LNCaP clone FGC (cell line): ENCODE measurements at places on chromosomes 2 and 18.

DNA sequence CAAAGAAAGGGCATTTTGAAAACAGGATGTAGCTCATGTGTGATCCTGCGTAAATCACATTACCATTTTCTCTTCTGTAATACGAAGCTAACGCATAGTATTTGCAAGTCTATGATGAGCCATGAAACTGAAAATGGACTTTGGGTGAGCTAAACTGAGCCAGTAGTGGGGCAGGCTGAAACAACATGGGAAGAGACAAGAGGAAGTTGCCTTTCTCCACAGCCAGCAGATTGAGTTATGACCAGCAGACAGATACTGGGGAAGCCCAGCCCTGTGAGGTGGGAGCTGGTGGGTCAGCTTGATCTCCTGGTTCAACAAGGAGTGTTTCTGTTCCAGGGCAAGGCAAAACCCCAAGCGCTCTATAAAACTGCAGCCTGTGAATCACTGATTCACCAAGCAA, 11.8 kb downstream of the CYRIA start:
- DNase-seq: no peak

DNA sequence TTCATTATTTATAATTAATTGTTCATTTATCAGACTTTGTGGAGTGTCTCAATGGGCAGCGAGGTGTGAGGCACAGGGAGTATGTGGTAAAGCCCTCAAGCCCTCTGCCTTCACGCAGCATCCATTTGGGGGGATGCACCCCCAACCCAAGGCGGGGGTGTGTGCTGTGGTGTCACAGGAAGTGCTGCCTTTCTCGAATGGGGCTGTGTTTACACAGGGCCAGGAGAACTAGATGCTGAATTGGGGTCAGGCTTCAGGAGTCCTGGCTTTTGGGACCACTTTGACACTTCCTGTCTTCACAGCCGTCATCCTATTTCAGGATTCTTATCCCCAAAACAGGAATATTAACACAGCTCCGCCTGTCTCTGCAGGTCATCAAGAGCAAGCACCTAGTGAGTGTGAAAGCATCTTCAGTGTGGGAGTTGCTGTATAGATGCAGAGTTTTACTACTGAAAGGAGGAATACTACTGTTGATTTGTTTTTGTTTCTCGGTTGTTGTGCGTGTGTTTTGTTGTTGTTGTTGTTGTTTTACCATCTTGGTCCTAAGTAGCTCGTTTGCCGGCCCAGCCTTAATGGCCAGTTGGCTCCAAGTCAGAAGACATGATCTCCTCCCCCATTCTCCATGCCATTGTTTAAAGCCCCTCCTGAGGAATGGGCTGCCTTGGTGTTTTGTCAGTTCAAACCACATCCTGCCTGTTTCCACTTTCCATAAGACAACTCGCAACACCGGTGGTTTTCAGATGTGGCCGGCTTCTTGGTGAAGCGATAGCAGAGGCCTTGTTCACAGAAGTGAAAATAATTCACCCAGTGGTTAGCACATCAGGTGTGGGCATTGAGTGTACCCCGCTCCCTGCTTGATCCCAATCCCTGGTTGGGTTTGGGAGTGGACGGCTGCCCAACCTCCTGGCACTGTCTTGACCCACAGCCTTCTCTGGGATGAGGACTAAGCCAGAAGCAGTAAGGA, 221.3 kb downstream of the BCL2 start:
- DNase-seq: no peak

GRCh38 chr18:48777744-48778116, 173.0 kb downstream of the SMAD7 start:
- no peak for DNase-seq

DNA sequence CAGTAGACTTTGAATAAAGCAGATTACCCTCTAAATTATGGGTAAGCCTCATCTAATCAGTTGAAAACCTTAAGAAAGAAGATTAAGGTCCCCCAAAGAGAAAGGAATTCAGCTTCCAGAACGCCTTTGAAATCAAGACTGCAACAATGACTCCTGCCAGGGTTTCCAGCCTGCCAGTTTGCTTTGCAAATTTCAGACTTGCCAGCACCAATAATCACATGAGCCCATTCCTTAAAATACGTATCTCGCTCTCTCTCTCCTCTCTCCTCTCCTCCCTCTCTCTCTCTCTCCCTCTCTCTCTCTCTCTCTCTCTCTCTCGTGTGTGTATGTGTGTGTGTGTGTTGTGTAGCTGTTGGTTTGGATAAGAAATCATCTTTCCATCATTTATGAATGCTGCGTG, 184.2 kb downstream of the PDE1A start:
- DNase-seq: no peak

DNA sequence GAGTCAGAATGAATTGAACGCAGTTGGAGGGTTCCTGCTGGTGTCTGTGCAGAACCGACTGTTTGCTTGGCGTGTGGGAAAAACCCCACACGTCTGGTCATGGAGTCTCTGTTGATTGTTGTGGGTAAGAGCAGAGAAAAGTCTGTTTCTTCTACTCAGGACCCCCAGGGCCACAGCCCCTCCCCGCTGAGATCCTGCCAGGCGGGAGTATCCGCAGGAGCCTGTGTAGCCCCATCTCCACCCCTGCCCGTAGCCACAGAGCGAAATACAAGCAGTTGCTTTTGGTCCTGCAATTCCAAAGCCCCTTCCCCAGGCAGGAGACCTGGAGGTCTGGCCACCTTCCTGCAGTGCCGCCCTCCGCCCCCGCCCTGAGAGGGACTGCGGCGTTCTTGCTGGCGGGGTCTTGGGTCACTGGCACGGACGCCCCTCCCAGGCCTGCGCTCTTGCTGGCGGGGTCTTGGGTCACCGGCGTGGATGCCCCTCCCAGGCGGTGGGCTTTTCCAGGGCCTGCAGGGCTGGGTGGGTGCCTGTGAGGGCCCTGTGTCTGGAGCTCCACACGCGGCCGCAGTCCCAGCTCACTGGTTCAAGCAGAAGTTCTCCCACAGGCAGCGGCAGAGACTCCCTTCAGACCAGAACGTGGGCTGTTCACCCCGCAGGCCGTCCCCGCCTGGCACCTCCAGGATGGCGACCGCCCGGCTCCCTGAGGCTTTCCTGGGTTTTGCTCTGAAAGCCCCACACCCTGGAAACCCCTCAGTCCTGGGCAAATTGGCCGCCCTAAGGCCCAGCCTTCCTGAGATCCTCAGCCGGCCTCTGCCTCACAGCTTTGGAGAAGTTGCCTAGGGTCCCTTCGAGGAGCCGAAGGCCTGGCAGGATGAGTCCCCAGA, 76.0 kb upstream of the CTDP1 start:
- no peak for DNase-seq

DNA sequence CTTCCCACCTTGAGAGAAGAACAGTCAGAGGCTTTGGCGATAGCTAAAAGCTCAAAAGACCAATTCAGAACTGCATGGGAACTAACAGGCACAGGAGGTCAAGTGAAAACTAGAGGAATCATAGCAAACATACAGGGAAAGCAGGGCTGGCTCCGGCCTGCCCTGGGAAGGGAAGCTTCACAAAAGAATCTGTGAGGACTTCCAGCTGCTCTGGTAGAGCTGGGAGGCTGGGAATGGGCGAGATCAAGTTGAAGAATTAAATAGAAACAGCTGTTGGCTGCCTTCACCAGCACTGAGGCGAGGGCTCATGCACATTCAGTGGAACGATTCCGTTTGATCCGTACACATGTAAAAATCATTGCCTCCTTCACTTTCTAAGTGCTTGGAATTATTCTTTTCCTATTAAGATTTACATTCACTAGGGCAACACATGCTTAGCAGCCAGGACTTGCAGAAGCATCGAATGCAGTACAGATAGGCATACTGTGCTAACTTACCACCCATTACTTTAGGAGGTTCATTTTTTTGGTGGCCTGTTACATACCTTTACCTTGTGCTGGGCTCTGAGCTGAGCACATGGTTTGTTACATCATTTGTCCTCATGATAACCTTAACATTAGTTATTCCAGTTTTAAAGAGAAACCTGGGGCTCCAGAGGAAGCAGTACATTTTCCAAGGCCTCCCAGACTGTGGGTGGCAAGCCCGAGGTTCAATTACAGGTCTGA, 125.4 kb upstream of the RNF152 start:
- no peak for DNase-seq

- DNase-seq: no peak
Observed at GRCh38 chr2:58734365-58734764, 493.2 kb upstream of the FANCL start.

GRCh38 chr2:215685238-215685990, 249.5 kb upstream of the FN1 start:
- no peak for DNase-seq

DNA sequence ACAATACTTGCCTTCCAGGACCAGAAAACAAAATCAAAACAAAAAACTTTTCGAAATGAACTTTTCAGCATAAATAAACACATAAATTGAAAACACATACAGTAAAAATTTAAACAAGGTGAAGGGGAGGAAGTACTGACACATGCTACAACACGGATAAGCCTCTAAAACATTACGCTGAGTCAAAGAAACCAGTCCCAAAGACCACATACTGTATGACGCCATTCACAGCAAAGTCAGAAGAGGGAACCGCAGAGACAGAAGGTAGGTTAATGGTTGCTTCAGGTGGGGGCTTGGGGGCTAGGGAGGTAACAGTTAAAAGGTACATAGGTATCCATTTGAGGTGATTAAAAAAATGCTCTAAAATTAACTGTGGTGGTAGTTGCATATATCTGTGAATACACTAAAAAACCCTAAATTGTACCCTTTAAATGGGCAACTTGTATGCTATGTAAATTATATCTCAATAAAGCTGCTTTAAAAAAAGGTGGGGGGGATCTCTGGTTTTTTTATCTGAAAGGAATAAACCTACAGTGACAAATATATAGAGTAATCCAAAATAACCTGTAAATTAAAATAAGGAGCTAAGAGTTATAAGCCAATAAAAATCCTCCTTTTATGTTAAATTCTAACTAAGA, 7.1 kb downstream of the COX7A2L start:
- no peak for DNase-seq

- DNase-seq: no peak
Observed at GRCh38 chr2:232291343-232291742, 87.2 kb upstream of the ALPP start.

DNA sequence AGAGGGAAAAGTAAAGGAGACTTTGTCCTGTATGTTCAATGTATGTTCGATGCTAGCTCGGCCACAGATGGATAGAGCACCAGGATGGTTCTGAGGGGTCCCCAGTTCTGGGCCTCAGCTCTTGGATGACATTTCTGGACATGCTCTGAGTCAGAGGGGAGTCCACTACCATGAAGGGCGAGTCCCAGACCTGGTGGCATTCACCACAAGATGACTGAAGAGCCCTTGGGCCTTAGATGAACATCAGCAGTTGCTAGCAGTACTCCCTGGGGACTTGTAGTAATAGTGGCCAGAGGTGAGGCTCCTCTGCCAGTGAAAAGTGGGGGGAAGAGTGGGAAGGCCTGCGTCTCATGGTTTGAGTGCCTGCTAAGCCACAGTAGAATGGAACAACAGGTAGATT, 109.5 kb downstream of the GRB14 start:
- DNase-seq: no peak

- no peak for DNase-seq
Observed at GRCh38 chr18:54117853-54118773, 106.4 kb downstream of the MBD2 start.

GRCh38 chr2:204842661-204843485, 297.6 kb downstream of the PARD3B start:
- DNase-seq: no peak

DNA sequence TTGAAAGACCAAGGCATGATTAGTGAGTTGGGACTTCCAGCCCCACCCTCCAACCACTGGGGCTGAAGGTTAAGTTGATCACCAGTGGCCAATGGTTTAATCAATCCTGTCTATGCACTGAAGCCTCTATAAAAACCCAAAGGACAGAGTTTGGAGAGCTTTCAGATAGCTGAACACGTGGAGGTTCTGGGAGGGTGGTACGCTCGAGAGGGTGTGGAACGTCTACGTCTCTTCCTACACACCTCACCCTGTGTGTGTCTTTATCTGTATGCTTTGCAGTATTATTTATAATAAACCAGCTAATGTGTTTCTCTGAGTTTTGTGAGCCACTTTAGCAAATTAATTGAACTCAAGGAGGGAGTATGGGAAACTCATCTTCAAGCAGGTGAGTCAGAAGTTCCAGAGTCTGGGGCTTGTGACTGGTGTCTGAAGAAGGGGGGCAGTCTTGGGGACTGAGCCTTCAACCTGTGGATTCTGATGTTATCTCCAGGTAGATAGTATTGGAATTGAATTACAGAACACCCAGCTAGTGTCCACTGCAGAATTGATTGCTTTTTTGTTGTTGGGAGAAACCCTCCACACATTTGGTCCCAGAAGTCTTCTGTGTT, 20.3 kb downstream of the ACTR3 start:
- DNase-seq: no peak

- DNase-seq: no peak
Observed at GRCh38 chr2:172106108-172106961, 3.6 kb upstream of the DLX2 start.

GRCh38 chr2:55419233-55419678, 400 bp downstream of the CCDC88A start:
- no peak for DNase-seq

GRCh38 chr18:48782381-48782861, 168.3 kb downstream of the SMAD7 start:
- DNase-seq: no peak

DNA sequence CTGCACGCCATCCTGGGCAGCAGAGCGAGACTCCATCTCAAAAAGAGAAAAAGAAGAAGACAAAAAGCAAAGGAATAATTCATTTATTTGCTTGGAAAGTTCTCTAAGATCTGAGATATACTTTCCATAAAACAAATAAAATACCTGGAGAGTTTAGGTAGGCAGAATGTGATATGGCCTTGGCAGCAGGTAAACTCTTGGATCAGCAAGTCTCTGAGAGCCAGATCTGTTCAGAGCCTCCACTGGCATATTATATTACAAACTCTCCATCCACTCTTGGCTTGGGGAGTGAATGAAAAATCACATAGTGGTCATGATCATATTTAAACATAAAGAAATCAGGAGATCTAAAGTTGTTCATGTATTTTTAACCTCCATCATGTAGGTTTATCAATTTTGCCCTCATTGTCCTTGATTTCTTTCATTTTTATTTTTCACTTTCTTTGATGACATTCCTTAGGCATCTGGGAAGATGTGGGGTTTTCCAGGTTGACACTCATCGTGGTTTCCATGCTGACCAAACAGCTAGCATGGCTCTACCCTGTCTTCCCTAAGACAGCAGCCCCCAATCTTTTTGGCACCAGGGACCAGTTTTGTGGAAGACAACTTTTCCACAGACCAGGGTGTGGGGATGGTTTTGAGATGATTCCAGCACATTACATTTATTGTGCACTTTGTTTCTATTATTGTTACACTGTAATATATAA, 10.2 kb downstream of the LRRFIP1 start:
- DNase-seq: no peak

DNA sequence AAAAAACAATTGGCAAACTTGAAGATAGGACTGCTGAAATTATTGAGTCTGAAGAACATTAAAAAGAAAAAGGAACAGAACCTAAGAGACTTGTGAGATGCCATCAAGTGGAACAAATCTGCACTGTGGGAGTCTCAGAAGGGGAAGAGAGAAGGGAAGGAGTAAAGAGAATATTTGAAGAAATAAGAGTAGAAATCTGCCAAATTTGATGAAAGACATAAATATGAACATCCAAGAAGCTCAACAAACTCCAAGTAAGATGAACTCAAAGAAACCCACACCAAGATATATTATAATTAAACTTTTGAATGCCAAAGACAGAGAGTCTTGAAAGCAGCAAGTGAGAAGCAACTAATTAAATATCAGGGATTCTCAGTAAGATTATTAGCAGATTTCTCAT, 102.7 kb downstream of the ZNF519 start:
- no peak for DNase-seq
